ENCODE measurements at places on chromosomes 13 and 19. TPM values are rescaled to one million over a fixed set of nuclear protein-coding genes. Genes with fewer than 3 reads are reported as not detected.

ZNF444 gene
- total RNA-seq = 26.7 TPM

IZUMO2 gene
- not detected for total RNA-seq

MISP gene
- total RNA-seq = not detected

IGFL1 gene
- not detected for total RNA-seq

VSTM1 gene
- total RNA-seq = not detected

ATP13A1 gene
- total RNA-seq = 16.2 TPM

Measured in Right ventricle myocardium superior (tissue), 1 donor.